ENCODE measurements at places on chromosomes 6 and 20.

- no peak for DNase-seq
Observed at GRCh38 chr6:20608905-20609304, 74.6 kb downstream of the CDKAL1 start.

- DNase-seq: no peak
Observed at GRCh38 chr20:35833241-35833640, 61.4 kb downstream of the PHF20 start.

GRCh38 chr6:37556881-37557644 is 57.4 kb upstream of the CCDC167 start:
- DNase-seq: no peak

DNA sequence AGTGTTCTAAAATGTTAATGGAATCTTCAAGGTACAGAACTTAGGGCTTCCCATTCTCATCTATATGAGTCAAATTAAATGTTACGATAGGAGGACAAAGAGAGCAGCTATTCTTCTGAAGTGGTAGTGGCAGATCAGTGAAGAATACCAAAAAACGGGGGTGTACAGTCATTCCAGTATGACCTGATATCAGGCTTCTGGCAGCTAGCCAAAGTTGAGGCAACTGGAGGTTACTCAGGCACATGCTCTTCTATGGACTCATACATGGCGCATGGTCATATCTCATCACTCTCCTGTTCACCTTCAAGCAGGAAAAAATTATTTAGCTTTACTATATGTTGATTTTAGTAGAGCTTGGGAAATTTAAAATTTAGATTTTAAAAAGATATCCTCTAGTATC is 1608.8 kb downstream of the GRIK2 start:
- DNase-seq: no peak

- no peak for DNase-seq
Observed at GRCh38 chr6:148999929-149000468, 253.2 kb downstream of the UST start.

DNA sequence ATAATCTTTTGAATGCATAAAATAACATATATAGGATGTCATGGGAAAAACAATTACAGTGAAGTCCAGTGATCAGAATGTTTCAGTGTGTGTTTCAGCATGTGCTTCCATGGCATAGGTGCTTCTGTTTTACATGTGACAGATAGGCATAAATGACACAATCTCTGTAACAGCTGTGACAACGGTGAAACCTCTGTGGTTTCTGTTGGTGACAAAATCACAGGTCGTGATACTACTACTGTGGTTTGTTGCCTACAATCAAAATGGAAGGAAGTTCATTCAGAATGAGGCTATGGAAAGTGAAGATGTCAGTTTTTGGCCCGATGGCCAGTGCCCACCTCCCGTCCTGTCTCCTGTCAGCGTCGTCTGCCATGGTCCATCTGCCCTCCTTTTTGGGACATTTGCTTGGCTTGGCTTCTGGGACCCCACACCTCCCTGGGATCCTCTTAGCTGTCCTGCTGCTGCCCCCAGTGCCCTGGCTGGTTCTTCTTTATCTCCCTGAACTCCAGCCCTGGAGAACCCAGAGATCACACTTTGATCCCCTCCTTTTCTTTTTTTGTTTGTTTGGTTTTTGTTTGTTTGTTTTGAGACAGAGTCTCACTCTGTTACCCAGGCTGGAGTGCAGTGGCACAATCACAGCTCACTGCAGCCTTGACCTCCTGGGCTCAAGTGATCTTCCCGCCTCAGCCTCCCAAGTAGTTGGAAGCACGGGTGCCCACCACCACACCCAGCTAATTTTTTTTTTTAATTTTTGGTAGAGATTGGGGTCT is 79.3 kb upstream of the NAA20 start:
- no peak for DNase-seq

DNA sequence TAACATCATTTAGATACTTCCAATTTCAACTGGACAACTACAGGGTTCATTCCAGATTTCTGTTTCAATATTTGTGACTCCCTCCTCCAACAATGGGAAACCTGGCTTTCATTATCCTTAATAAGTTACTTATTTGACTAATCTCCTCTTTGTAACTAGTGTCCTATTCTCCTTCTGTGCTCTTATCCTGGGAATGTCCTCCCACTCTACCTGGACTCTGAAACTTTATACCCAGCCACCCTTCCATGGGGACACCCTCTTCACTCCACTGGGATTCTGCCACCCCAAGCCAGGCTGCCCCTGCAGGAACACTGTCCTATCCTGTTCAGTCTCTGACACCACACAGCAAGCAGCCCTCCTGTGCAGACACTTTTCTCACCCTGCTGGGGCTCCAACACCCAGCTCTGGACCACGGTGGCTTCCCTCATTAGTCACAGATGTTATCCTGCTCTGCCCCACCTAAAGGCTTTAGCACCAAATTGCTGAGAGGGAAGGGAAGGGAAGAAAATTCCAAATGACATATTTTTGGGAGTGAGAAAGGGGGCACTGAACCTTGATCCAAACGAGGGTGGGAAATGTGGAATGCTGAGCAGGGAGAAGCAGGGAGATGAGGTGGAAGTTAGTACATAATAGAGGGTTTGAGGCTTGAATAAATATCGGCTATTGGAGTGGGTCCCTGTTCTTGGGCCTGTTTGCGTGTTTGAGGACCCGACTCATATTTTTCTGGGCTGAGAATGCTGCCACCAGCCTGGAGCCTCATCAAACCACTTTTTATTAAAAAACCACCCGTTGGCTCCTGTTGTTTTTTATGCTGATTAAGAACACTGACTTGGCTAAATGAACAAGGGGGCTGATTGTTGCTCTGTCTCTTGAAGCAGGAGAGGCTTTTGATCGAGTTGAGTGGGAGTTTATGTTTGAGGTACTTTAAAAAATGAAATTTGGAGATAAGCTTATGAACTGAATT is 54.0 kb upstream of the AKIRIN2 start:
- no peak for DNase-seq

GRCh38 chr6:142763205-142763604 is 181.8 kb downstream of the HIVEP2 start:
- no peak for DNase-seq

DNA sequence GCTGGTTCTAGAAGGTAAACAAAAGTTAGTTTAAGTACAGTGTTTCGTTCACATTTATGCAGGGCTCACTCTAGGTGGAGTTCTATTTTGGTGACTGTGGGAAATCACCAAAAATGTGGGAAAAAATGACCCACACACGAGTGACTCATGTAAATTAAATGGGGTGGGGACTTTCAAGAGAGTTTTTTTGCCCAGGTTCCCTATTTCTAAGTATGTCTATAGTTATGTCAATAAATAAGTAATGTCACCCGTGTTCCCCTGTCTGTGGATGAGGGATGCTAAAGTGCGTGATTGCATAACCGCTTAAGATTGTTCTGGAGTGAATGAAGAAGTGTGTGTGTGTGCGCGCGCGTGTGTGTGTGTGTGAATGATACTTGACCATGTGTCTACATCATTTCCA is 69.1 kb downstream of the MYB start:
- no peak for DNase-seq

- no peak for DNase-seq
Observed at GRCh38 chr6:129338683-129339082, 371.3 kb downstream of the ARHGAP18 start.

- no peak for DNase-seq
Observed at GRCh38 chr20:4815628-4816027, 93.9 kb downstream of the PRND start.

DNA sequence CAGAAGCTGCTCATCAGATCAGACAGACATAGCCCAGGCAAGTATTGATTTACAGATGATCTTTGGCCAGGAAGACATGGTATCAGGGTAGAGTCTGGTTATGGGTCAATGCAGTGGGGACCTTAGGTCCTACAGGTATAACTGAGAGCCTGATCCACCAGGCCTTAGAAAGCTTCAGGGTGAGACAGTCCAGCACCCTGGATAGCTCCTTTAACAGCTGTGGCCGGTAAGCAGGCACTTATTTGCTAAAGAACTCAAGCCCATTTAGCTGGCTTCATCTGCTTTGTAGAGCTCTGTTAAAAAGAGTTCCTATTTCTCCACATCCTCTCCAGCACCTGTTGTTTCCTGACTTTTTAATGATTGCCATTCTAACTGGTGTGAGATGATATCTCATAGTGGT is 39.6 kb downstream of the ESR1 start:
- DNase-seq: no peak

DNA sequence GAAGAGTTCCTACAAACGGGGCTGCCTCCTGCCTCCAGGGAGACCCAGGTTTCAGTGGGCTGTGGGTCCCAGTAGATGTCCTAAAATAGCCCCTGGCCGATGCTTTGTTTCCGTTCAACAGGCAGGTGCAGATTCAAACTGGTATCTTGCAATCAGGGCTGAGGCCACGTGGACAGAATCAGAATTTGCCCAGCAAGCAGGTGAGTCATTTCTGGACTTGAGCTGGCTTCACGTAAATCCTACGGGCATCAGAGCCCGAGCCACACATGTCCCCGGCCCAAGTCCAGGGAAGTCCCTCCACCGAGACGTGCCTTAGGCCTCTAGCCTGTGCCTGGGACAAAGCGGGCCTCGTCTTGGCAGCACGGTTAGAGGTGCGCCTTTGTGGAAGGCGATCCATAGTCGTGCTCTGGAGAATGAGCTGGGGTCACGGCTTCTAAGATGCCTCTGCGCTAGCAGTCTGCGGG is 101.6 kb upstream of the FRMD1 start:
- no peak for DNase-seq

DNA sequence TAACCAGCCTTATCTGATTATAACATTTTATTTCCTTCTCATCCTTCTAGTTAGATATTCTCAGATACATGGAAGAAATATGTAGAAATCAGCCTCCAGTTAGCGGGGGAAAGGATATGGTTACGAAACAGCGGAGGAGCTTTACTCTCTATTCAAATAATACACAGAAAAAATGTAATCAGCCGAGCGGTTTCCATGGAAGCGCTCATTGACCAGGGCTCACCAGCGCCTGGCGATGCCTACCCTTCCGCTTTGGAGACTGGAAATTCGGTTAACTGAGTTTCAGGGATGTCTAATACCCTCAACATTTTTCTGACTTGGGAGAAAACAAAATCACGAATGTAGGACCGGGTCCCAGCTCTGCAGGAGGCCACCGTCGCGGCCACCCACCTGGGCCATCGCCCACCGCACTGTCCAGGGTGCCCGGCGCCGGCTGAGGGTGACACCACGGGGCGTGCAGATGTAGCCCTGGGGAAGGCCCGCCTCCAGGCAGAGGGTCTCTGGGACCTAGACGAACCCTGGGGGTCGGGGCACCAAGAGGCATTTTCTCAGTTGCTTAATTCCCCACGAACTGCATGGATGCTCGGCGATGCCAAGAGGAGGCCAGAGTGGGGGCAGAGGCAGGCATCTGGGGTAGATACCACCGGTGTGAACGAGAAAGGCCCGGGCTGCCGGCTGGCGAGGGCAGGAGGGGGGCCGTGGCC is 1.7 kb downstream of the PRR18 start:
- no peak for DNase-seq

DNA sequence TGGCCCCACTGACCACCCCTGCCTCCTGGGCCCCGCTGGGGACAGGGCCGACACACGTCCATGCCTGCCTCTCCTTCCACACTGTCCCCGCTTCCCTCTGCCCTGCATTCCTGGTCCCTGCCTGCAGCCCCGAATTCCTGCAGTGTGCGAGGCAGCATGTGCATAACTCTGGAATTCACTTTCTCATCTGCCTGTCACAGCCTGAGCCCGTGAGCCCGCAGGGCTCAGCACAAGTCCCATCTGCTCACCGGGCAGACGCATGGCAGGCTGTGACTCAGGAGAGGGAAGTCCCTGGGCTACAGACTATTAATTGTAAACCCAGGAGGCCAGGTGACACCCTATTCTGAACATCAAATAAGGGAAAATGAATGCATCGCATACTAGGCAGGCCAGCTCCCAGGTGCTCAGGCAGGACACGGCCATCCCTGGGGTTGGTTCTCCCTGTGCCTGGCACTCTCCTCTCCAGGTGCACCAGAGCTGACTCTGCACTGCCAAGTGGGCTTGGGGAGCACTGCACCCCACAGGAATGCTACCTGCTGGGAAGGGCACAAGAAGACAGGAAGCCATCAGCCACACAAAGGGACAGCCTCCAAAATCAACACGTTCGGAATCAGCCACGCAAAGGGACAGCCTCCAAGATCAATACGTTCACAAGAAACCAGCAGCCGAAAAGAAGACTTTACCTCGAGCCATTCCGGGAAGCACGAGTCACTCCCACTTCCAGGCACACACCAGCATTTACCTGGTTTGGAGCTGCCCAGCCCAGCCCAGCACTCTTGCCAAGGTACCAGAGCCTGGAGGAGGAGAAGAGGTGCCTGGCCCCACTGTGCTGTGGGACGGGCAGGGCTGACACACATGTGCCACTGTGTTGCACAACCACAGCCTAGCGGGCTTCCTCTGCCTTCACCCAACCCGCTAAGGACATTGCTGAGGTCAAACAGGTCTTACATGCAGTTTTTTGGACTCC is 65.9 kb downstream of the DLL1 start:
- no peak for DNase-seq

GRCh38 chr20:62377064-62377461 is 9.8 kb upstream of the RPS21 start:
- no peak for DNase-seq

- DNase-seq: no peak
Observed at GRCh38 chr6:148794797-148795196, 48.0 kb downstream of the UST start.

- DNase-seq: no peak
Observed at GRCh38 chr6:82097676-82098075, 149.9 kb downstream of the IBTK start.

GRCh38 chr20:40711079-40711478 is 22.0 kb upstream of the MAFB start:
- DNase-seq: no peak

DNA sequence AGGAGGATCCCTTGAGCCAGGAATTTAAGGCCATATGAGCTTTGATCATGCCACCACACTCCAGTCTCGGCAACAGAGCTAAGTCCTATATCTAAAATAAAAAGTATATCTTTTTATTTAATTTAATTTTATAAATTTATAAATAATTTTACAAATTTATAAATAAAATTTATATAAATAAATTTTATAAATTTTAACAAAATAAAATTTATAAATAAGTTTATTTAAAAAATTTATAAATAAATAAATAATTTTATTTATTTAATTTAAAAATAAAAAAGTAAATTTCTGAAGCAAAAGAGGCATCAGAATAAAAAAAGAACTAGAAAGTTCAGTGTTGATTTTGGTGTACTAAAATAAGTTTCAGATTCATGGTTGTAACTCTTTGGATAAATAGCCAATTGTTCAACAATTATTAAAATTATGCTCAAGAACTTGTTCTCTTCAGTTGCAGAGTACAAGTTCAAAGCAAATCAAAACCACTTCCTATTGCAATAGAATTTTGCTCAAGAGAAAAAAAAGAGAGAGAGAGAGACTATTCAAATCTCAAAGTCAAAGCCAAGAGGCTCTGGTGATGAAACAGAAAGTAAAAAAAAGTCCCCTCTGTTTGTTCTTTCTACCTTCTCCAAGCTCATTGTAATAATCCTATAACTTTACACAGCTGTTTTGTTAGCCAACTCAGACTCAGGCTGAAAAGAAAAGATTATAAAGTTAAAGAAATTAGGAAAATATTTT is 547.5 kb upstream of the ADGRB3 start:
- DNase-seq: no peak

All from activated CD4-positive, CD25-positive, alpha-beta regulatory T cell (primary cell).